ENCODE measurements at places on chromosomes 6 and 20.
A peak's percentile ranks its signal among the peaks of the same experiment; 100 is the strongest.

DNA sequence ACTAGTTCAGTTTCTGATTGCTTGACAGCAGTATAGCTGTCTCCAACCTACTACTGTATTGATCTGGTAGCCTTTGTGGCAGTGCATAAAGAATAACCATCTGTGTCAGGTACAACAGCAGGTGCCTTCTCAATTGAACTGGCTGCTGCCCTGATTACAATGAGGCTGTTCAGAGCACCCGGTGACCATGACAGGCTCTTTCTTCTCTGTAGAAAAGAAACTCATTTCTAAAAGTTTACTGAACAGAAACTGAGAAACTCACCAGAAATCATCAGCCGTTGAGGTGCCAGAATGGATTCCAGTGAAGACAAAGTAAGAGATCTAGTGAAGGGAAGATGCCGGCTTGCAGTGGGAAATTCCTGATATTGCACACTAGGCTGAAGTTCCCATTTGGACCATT is 954.4 kb downstream of the PHF3 start:
- DNase-seq: no peak

- peak; percentile 63 for DNase-seq
Measured at GRCh38 chr6:79630883-79631692, at the start of gene SH3BGRL2. Gene SH3BGRL2 (plus strand): TSS chr6:79631329. CDS start chr6:79631462, 133 bp downstream.

- no peak for DNase-seq
Measured at GRCh38 chr6:43963877-43964658, 163.2 kb downstream of the MRPL14 start.

GRCh38 chr20:3781153-3781910 is at the start of gene SPEF1:
Gene SPEF1 (minus strand): TSS chr20:3781448. CDS start chr20:3781287, 161 bp downstream.
- peak; percentile 88 for DNase-seq

DNA sequence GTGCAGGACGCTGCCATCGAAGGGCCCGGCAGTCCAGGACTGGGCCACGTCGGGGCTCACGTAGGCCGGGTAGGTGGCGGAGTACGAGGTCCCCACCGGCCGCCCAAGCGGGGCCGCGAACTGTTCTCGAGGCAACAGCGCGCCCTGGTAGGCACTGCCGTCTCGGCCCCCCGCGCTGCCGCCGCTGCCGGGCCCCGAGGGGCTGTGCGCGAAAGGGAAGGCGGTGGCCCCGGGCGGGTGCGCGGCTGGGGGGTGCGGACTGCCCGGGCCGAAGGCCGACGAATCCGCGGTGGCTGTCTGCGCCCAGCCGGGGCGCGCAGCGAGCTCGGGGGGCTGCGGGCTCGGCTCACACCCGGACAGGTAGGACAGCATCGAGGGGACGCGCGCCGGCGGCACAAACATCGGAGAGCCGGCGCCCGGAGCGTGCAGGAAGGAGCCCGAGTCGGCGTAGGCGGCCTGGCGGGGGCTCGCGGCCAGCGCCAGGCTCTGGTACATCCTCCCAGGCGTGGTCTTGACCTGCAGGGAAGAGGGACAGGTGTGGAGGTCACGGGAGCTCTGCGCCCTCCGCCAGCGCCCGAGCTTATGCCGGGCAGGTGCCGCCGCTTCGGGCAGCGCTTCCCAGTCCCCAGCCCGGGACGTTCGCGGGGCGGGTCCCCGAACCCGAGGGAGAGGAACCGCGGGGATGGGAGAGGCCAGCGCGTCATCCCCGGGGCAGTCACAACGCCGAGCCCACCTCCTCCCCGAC is 596 bp downstream of the GATA5 start:
- no peak for DNase-seq

DNA sequence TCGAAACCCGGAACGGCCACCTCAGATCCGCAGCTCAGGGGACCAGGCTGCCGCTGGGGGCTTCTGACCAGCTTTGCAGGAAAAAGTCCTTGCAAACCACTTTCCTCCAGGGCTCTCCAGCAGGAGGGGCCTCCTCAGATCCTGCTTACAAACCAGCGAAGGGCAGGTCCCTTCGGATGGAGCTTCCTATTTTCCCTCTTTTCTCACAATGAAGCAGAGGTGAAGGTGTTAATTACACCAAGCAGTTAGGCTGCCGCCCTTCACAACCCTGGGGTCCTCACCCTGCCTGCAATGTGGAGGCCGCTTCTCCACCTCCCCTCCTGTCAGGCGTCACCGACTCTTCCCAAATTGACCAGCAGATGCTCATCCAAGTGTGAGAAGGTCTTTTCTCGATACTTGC is 5.7 kb downstream of the ARHGAP40 start:
- DNase-seq: no peak

GRCh38 chr20:51953731-51954340 is 151.5 kb upstream of the SALL4 start:
- DNase-seq: no peak

DNA sequence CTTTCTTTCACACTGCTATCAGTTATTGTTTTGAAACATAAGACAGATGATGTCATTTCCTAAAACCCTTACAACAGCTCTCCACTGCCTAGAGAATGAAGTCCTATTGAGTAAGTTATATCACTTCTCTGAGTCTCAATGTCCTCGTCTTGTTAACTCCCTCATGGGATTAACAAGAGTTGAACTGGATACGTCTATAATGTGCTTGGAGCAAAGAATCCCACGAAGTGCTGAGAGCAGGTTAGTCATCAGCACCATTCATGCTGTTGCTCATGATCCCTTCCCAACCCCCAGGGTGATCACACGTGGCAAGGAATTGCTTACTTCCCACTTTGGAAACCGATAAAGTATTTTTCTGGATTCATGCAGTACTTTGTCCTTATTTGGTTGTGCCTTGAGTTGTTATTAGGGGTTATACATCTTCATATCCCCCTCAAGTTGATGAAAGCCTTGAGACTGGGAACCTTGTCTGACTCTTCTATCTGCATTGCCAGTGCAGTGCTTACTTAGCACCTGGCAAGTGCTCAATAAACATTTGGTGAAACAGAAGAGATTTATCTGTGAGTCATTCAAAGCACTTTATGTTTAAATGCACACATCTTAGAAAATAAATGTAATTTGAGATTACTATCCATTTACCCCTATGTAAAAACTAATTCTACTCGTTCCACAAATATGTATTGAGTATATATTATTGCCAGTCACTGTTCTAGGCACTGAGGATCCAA is 487.5 kb downstream of the EPM2A start:
- peak; percentile 83 for DNase-seq

DNA sequence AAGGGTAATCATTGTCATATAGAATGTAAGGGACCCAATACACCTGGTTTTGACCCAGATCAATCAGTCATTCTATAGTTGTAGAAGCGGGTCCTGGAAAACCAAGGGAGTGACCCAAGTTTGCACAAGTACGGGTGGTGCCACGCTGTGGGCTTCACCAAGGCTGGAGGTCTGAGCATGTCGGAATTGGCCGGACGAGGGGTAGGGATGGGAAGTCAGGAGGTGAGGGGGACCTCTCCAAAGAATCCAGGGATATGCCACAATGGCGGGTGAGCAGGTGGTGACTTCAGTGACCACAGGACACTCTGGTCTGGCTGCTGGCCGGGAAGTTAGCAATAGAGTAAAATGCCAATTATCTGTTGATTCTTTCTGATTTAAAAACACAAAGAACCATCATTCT is 186.6 kb upstream of the FOXQ1 start:
- no peak for DNase-seq

DNA sequence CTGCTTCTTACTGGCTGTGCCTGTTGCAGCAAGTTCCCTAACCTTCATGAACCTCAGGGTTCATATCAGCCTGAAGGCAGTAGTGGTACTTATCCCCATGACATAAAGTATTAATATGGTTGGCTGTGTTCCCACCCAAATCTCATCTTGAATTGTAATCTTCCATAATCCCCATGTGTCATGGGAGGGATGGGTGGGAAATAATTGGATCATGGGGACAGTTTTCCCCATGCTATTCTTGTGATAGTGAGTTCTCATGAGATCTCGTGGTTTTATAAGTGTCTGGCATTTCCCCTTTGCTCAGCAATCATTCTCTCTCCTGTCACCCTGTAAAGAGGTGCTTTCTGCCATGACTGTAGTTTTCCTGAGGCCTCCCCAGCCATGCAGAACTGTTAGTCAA is 61.8 kb downstream of the FAM229B start:
- DNase-seq: peak; percentile 15

- DNase-seq: no peak
Measured at GRCh38 chr6:136552054-136552453, 1.8 kb upstream of the MAP7 start.

- DNase-seq: no peak
Measured at GRCh38 chr6:126440923-126441322, 101.0 kb downstream of the CENPW start.

DNA sequence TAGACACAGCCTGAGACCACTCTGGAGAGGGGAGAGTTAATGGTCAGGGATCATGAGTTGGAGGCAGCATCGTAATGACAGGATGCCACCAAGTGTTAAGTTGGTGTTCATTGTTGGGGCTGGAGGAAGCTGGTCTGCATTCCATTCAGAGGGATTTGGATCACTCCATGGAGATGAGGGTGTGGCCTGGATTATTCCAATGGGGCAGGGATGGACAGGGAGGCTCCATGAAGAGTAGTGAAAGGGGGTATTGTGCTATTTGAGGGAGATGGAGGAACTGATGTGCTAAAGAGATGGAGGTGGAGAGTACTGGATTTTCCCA is 1.1 kb downstream of the SAPCD1 start:
- peak; percentile 33 for DNase-seq

- no peak for DNase-seq
Measured at GRCh38 chr6:146253691-146254090, 224.8 kb downstream of the GRM1 start.

DNA sequence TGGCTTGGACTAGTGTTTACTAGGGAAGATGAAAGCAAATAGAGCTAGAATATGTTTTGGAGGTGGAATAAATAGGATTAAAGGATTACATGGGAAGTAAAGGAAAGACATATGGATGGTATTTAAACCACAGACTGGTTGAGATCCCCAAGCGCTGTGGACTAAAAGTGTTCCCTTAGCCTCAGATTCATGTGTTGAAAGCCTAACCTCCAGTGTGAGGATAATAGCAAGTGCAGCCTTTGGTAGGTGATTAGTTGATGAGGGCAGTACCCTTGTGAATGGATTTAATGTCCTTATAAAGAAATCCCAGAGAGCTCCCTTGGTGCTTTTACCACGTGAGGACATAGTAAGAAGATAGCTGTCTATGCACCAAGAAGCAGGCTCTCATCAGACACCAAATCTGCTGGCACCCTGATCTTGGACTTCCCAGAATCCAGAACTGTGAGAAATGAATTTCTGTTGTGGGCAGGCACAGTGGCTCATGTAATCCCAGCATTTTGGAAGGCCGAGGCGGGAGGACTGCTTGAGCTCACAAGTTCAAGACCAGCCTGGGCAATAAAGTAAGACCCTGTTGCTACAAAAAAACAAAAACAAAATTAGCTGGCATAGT is 57.3 kb upstream of the MCM9 start:
- DNase-seq: no peak

- DNase-seq: no peak
Measured at GRCh38 chr6:52161689-52162438, 24.3 kb upstream of the IL17A start.

DNA sequence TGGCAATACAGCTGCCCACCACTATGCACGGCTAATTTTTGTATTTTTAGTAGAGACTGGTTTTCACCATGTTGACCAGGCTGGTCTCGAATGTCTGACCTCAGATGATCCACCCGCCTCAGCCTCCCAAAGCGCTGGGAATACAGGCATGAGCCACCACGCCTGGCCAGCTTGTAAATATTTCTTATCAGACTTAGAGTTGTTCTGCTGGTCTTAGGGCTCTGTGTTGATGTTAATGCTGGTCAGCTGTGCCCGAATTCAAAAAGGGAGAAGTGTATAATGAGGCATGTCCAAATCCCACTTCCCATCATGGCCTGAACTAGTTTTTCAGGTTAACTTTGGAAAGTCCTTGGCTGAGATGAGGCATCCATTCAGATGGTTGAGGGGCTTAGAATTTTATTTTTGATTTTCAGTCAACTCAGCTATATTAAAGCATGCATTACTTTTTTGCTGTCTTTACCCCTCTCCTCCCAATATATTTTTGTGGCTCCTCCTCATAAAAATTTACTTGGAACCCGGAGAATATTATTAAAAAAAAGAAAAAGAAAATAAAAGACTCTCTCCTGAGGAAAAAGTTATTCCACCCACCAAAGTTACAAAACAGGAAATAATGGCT is 47.7 kb downstream of the ADAT2 start:
- DNase-seq: no peak

- DNase-seq: no peak
Measured at GRCh38 chr6:123589317-123589716, 47.4 kb downstream of the TRDN start.

- peak; percentile 35 for DNase-seq
Measured at GRCh38 chr6:156832231-156832647, 55.1 kb downstream of the ARID1B start.

- DNase-seq: no peak
Measured at GRCh38 chr20:37251825-37252477, 9.7 kb downstream of the GHRH start.

DNA sequence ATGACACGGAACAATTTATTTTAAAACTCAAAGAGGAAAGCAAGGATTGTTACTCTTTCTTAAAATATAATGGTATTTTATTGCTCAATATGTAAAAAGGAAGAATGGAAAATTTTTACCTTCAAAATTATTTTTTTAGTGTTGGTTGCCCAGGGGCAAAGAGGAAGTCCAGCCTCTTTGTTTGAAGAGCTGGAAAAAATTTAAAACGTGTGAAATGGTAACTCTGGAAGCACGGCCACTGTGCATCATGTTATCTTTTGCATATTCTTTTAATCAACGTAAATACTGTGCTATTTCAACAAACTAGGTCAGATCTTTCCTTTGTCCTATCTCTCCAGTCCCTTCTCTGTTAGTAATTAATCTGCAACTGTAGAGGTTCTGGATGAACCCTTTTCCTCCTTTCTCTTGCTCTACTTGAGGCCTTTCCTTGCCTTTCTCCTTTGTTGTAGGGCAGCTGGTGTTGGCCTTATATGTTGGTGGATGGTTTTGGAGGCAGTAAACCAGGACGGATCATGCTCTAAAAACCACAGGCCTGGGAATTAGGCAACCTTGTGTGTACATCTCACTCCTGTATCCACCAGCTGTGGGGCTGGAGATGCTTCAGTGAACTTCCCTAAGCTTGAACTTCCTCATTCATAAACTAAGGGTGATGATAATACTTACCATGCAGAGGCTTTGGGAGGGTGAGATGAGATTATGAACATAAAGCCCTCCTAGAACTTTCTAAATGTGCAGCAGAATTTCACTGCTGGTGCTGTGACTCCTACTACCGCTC is 143.3 kb downstream of the PRL start:
- no peak for DNase-seq

- DNase-seq: no peak
Measured at GRCh38 chr20:57999465-58000111, 228.9 kb downstream of the ANKRD60 start.

DNA sequence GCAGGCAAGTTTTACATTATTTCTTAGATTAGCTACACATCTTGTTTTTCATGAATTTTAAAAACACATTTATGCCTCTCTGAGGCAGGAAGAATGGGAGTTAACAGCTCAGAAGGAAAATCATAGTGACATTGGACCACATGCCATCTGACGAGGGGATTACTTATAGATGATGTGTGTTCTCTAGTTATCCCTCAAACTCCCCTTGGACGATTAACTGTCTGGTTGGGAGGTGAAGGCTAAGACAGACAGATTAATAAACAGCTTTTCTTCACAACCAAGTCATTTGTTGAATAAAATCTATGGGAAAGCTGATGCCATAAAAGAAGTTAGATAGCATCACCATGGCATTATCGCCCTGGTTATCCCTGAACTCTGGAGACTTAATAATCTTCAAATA is 80.0 kb upstream of the PREP start:
- DNase-seq: no peak

Measured in mammary epithelial cell (primary cell).